CD4-positive, alpha-beta T cell treated with Interleukin-15 for 4 hours (primary cell): ENCODE measurements at places on chromosomes 11 and 22.

GRCh38 chr11:105389952-105390351, 219.9 kb upstream of the GRIA4 start:
- DNase-seq = no peak

DNA sequence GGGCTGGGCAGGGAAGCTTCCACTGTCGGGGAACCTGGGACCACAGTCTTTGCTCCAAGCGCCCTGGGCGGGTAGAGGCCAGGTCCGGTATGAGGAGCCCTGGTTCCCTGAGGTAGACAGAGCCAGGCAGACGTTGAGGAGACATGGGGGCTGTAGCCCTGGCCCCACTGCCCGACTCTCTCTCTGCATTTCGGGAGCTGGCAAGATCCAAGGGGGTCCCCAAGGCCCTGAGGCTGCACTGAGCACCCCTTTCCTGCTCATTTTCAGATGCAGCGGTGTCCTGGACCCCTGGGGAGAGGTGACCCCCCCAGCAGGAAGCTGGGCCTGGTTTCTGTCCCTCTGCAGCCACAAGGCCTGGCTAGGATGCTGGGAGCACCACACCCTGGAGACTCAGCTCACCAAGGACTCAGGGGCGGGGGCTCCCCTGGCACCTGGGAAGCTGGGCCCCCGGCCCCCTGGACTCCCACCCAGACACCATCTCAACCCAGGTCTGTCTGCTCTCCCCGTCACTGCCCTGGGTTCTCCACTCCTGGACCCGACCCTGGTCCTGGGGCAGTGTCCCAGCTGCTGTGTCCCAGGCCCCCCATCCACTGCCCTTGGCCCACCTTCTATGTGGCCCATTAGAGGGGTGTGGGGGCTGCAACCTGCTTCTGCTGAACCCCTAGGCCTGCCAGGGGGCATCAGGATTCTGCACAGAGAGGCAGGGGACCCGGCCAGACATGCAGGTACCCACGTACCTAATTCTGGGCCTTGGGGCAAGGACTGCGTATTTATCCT, 15.0 kb upstream of the MUC6 start:
- DNase-seq = no peak

DNA sequence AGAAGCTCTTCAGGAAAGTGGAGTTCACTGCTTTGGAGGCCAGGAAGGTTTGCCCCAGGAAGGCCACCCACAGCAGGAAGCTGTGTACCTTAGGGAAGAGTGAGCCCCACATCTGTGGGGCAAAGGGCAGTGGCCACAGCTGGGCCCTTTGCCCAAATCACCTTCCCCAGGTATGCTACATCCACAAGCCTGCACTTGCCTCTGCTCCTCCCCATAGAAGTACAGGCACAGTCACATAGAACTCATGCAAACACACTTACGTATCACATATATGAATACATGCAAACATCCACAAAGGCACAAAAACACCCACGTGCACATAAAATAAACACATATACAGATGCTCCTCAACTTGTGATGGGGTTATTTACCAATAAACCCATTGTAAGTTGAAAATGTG, 2.1 kb downstream of the TRIM29 start:
- DNase-seq = no peak

GRCh38 chr11:17004486-17005148, 9.6 kb downstream of the PLEKHA7 start:
- no peak for DNase-seq

DNA sequence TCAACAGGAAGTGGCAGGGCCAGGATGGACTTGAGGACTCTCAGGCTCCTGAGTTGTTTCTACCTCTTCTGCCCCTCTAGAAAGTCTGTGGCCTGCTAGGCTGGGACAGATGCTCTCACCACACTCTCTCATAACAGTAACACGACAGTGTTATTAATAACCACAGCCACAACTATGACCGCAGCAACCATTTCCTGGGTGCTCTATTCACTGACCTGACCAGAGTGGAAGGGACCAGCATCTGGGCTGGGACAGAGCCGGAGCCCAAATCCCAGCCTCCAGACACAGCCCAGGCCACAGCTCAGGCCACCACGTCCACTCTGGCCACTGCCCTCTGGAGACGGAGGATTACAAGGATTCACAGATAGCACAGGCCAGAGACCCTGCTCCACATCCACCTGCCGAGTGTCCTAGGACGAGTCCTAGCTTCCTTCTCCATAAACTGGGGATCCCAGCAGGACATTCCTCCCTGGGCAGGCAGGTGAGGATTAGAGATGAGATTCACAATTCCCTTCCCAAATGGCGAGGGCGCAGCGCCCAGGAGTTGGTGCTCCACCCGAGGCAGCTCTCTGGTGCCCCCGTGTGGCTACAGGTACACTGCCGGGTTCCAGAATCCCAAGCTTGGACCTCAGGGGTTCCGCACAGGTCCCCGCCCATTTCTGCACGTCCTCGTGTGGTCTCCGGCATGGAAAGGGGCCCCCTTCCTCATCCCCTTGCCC, 7.1 kb downstream of the PNPLA5 start:
- DNase-seq = peak; percentile 25

- DNase-seq = no peak
These were observed 137.4 kb downstream of the NAV2 start for GRCh38 chr11:19849947-19850593.

GRCh38 chr11:69669486-69669885, 5.7 kb downstream of the LTO1 start:
- DNase-seq = no peak

DNA sequence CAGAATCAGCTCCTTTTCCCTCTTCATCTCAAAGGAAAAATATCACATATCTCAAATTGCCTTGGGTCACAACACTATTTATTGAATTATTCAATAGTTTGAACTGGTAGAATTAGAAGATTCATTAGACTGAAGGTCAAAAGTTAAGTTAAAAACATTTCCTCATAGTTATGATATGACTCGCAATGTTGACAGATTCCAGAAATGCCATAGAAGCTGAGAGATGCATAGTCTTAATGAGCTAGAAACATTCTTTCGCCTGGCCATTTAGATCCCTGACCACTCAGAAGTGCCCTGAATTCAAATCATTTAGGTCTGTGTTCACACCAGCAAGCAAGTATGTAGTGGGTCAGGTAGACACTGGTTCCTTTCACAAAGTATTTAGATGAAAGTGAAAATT, 44.4 kb downstream of the FAT3 start:
- no peak for DNase-seq
